ENCODE measurements at places on chromosomes 4 and X.

- DNase-seq = no peak
Observed at GRCh38 chr4:161760008-161760407, 403.8 kb downstream of the FSTL5 start.

DNA sequence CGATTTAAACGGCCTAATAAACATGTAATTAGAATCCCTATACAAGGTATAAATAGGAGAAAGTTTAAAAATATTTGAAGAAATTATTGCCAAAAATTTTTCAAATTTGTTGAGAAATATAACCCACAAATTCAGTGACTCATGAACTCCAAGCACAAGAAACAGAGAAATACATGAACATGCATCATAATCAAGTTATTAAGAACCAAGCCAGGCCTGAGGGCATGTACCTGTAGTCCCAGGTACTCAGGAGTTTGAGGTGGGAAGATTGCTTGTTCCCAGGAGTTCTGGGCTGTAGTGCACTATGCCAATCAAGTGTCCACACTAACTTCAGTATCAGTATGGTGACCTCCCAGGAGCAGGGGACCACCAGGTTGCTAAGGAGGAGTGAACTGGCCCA is 341.9 kb downstream of the CAMK2D start:
- DNase-seq = no peak

DNA sequence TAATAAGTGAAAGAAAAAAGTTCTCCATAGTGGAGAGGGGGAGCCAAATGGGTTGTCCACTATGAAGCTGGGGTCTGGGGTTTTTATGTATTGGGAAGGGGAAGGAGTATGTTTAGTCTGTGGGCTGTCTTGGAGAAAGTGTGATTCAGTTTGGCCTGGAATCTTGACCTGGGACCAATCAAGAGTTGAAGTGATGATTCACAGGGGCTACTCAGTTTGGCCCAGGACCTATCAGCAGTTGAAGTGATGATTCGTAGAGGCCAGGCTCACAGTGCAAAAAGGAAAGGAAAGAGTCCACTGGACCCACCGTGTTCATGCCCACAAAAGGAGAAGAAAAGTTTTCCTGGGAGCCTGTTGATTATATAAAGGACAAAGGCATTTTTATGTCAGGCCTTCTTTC is 47.3 kb upstream of the RAB9B start:
- no peak for DNase-seq

GRCh38 chrX:153968754-153969124 is 2.9 kb downstream of the HCFC1 start:
- DNase-seq = no peak

GRCh38 chrX:153374426-153374825 is 26.7 kb downstream of the PNMA6E start:
- no peak for DNase-seq

GRCh38 chr4:72375073-72375736 is 193.8 kb downstream of the ADAMTS3 start:
- DNase-seq = no peak

DNA sequence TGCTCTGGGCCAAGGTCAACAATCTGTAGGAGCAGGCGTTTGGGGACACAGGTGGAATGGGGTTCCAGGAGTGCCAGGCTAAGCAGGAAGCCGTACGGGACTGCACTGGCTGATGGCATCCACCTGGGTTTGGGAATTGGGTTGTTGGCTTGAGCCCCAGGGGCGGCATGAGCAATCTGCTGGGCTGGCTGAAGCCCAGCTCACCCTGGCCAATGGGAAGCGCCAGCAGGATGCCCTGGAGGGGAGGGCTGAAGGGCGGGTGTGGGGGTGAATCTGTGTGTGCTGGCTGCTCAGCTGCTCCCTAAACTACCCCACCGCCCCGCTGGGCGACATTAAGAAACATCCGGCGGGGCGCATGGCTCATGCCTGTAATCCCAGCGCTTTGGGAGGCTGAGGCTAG is 8.9 kb upstream of the RGS12 start:
- no peak for DNase-seq

GRCh38 chr4:181661090-181661489 is 582.1 kb upstream of the TENM3 start:
- DNase-seq = no peak

DNA sequence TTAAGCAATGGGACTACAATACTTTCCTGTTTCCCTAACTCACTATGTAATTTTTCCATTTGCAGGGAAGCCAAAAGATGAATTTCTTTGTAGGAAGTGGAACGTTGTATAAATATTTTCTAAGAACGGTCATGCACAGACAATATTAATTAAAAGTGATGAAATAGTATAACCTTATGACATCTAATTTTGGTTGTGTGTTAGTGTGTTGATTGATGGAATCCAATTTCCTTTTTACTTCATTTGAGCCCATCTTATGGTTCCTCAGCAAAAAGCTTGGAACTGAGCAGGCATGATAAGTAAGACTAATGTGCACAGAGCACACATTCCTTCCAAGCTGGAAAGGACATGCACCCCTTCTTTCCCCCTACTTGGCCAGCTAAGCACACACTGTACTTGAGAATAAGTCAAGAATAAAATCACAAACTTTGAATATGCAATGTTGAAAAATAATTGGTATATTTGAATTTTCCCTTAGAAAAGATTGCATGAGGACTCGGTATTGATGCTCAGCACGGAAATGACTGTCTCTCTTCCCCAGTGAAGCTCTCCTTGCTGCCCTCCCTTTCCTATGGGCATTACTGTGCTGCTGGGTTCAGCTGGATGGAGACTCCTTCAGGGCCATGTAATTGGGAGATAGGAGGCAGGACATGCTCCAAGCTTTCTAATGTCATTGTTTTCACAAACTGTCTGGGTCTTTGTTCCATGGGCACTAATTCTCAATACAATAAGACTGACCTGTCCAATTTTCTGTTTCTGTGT is 19.2 kb upstream of the PDLIM3 start:
- DNase-seq = no peak

GRCh38 chr4:23889391-23889790 is 456 bp downstream of the PPARGC1A start:
- DNase-seq = no peak

DNA sequence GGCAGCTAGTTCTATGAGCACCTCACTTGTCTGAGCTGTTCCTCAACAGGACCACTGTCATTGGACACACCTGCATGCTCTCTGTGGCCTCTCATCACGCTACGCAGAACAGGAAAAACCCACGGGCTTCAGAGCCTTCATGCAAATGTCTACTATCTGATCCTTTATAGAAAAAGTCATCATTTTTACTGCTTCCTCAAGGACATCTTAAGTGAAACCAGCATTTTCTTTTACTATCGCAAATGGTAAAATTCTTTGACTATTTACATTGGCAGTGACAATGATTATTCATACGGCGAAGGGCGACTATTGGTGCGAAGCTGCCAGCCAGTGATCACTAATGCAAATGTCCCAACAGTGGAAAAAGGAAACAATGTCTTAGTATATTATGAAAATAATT is 147.0 kb downstream of the AFAP1 start:
- DNase-seq = no peak

- DNase-seq = no peak
Observed at GRCh38 chrX:121336831-121337421, 289.5 kb downstream of the GLUD2 start.

- no peak for DNase-seq
Observed at GRCh38 chr4:124589786-124590185, 122.7 kb downstream of the ANKRD50 start.

GRCh38 chr4:7818399-7818911 is 121.2 kb downstream of the AFAP1 start:
- no peak for DNase-seq

DNA sequence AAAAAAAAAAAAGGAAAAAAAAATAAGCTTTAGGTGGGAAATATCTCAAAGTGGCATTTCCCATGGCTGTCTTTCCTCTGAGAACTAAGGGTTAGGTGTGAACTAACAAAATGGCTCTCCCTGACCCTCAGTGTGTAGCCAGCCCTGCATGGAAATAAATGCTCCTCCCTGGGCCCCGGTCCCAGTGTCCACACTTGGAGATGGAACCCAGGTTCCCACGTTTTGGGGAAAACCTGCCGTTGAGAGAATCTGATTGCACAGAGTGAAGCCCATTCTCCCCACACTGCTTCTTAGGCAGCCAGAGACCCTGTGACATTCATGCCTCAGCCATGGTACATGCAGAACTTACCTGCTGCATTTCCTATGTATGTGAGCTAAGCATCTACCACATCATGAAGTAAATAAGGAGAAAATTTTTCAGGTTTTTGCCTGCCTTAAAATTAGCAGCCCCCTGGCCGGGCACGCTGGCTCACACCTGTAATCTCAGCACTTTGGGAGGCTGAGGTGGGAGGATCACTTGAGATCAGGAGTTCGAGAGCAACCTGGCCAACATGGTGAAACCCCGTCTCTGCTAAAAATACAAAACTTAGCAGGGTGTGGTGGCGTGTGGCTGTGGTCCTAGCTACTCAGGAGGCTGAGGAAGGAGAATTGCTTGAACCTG is 34.5 kb downstream of the HTT-AS start:
- DNase-seq = no peak

- DNase-seq = no peak
Observed at GRCh38 chr4:54571293-54572151, 86.2 kb upstream of the KIT start.

DNA sequence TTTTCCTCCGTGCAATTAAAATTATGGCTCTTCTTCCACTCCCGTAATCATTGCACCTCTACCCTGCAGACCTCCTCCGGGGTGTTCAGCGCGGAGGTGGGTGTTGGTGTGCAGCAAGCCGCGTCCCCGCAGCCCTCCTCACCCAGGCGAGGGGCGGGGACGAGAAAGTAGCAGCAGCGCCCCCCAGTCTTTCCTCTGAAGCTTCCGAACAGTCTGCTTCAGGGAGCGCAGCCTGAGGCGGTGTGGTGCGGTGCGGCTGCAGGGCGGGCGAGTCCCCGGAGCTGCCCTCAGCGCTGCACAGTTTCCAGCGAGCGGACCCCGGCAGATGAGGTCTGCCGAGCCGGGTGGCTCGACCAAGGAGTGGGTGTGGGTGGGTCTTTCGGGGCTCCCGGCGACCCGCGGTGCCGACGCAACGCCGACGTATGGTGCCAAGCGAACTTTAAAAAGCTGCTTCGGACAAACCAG is at the start of gene FRAS1:
Gene FRAS1, plus strand, starts transcription at position 189 of the 465 bp plus-strand sequence. CDS start 687 bp downstream, outside the sequence.
- DNase-seq = no peak

All from T-helper 2 cell treated with Interferon-gamma antibody and Interleukin-4, amounts not matched to agents 5 μg/mL and 100 μg/mL, for 36 hours (primary cell).